Left kidney (tissue), 8 donors: ENCODE measurements at places on chromosomes 11 and 22.
A peak's percentile ranks its signal among the peaks of the same experiment; 100 is the strongest.

DNA sequence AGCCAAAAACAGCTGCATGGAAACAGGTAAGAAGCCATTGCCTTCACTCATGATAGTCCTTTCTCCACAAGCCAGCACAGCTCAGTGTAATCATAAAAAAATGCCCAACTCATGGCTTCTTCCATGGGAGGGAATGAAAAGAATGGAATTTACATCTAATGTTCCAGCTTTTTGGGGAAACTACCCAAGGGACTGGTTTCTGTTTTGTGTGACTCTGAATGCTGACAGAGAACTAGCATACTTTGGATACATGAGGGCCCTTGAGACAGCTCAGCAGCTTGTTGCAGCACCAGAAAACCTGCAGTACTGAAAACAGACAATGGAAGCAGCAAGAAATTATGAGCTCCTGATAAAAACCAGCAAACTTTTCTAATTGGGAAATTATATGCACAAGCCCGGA lies 24.2 kb upstream of the HORMAD2 start:
- no peak for DNase-seq

GRCh38 chr11:126816645-126817044 lies 183.9 kb downstream of the KIRREL3 start:
- no peak for DNase-seq

- no peak for DNase-seq
These were observed 12.3 kb downstream of the IL17RA start for GRCh38 chr22:17097062-17097461.

GRCh38 chr11:98616098-98616655 lies 404.6 kb upstream of the CNTN5 start:
- DNase-seq = no peak

GRCh38 chr11:19679952-19680828 lies 32.4 kb upstream of the NAV2 start:
- peak; percentile 28 for DNase-seq
